Stimulated activated CD4-positive, alpha-beta T cell treated with anti-CD3 and anti-CD28 coated beads, Interleukin-2, amount 100 ng/mL, for 48 hours (primary cell): ENCODE measurements at places on chromosomes 12 and 14.

DNA sequence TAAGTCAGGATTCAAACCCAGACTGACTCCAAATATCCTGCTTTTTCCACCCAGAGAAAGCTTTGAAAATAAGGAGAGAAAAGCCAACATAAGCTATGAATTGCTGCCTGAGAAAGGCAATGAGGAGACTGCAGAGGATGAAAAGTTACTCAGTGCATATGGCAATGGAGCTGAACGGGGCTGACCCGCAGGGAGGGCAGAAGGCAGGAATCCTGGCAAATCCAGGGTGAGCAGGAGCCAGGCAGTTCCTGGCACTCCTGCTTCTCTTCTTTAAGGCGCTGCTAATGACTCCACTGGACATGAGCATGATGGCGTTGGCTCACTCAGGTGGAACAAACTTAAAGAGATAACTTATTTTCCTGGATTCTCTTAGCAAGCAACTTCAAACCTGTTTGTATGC, 95.2 kb upstream of the TMCC3 start:
- DNase-seq, result no peak

- DNase-seq, result peak; percentile 17
Measured at GRCh38 chr14:69547701-69548348, 26.8 kb downstream of the CCDC177 start.

GRCh38 chr14:32074887-32075572, 2.1 kb upstream of the ARHGAP5 start:
- no peak for DNase-seq

- no peak for DNase-seq
Measured at GRCh38 chr12:127334365-127334764, 932.6 kb upstream of the TMEM132C start.

GRCh38 chr14:85895603-85896002, 365.7 kb downstream of the FLRT2 start:
- no peak for DNase-seq

DNA sequence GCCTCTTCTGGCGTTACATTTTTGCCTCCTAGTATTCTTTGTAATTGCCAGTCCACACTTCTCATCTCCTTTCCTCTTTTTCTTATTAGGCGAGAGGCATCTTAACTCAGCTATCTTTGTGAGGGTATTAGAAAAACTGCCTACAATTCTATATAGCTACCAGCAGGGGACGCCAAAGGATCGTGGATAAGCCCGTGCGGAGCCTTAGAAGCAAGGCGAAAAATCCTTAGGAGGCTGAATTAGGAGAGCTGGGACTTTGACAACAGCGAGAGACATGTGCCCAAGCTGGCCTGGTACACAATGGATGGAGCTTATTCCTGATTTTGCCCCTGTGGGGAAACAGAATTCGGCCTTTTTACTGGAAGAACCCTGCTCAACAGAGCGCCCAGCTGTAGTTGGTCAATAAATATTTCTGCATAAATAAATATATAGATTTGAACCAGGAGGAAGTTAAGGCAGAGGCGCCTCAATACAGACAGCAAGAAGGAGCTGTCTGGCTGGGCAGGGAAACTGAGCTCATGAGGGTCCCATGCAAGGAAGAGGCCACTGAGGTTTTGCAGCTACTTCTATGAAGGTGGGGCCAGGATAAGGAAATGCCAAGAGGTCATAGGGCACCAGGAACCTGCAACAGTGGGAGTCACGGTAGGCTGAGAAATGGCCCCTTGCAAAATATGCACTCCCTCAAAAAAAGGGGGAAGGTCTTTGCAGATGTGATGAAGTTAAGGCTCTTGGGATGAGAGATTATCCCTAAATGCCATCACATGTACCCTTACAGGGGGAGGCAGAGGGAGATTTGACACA, 14.6 kb upstream of the RBM19 start:
- DNase-seq, result peak; percentile 14

DNA sequence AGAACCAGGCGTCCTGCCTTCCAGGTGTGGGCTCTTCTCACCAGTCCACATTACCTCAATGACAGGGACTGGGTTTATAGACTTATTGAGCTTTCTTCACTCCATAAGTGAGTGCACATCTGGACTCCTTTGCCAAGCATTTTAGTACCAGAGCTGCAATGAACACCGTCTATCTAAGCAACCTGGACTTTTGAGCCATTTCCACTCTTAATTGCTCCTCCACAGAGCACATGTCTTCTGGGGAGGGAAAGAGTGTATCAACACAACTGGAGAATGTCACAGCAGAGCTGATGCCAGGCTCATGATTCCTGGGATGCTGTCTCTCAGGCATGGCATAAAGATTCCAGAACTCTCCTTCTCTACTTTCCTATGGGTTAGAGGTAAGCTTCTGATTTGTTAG, 43.0 kb upstream of the BDKRB2 start:
- DNase-seq, result no peak

DNA sequence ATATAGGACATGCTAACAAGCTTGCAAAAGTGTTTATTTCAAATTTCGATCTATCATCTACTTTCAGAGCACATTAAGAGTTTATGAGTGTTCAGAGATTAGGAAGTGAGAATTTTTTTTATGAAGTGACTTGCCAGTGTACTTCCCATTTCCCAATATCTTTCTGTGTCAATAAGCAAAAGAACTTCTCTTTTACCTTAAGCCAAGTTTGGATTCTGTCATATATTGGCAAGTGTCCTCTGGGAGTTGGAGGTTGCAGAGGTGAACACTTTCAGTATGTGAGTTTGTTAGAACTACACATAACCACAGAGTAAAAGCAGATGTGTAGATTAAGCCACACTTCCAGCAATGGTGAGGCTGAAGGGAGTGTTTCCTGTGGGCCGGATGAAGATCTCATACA, 16.6 kb upstream of the KLRF1 start:
- DNase-seq, result no peak

DNA sequence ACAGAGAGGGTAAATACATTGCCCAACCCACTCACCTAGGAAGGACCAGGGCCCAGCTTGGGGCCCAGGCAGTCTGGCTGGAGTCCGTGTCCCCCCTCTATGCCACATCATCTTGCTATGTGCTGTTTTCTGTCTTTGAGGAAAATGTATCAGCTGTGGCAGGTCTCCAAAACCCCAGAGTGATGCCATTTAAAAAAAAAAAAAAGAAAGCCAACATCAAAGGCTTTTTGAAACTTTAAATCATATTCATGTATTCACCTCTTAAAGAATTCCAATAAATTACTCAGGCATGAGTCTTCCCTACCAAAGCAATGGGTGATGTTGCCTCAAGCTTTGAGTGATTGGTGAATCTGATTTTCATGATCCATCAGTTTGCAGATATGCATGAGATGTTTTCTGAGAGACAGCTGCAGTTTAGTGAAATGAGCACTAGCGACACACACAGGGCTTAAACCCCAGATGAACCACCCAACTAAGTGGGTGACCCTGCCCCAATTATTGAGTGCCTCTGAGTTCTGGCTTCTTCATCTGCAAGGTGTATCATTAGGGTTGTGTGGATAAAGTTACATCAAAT, 6.1 kb downstream of the KRT81 start:
- no peak for DNase-seq

DNA sequence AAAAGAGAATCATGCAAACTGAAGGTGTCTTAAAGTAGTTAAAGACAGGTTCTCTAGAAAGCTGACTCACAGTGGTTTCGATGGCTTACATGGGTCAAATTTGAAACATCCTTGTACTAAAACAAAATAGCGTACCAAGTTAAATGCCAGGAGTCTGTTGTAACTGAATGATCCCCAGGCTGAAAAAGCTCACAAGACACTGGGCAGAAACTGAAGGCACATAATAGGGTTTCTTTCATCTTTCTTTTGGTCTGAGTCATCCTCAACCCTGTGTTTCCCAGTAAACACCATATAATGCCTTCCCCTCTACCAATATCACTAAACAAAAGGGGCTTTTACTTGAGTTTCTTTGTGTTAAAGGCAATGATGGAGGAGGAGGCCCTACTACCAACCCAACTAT, 12.8 kb downstream of the ZFYVE1 start:
- DNase-seq, result no peak

DNA sequence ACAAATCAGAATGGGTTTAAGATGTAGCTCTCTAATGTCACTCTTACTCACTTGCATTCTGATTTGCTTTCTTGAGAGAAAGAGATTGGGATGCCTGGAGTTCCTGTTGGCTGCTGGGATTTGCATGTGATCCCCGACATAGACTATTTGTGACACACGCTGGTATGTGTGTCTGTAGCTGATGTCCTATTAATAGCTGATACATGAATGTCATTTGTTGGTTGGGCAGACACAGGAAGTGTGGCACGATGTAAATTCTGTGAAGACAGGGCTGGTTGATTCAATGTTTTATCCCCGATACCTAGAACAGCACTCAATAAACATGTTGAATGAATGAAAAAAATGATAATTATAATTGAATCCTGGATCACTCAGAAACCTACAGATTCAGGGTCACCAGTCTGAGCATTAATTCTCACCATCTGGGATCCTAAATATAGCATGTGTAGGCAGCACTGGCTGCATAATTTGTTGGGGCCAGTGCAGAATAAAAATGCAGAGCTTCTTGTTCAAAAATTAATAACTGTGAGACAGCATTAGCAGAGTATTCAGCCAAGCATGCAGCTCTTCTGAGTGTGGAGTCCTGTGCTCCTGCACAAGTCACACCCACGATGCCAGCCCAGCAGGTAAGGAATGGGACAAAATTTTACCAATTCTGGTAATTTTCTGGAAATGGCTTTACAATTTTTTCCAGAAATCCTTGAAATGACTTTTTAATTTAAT, 35.5 kb upstream of the SOCS2 start:
- DNase-seq, result no peak

GRCh38 chr14:24875991-24876878, 173.7 kb downstream of the STXBP6 start:
- no peak for DNase-seq

DNA sequence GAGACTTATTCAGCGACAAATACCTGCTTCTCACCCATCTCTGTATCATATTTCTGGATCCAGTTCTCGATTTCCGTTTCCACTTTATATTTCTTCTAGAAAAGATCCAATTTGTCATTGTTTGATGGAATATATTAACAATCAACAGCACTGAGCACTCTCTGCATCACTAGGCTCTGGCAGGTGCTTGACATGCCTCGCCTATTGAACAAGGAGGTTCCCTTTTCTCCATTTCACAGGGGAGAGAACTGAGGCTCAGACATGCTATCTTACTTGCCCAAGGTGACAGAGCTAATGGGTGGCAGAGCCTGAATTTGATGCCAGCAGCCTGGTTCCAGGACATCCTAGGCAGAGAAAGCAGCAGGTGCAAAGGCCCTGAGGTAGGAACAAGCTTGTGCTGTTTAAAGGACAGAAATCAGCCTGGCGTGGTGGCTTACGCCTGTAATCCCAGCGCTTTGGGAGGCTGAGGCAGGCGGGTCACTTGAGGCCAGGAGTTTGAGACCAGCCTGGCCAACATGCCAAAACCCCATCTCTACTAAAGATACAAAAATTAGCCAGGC, 12.1 kb downstream of the RITA1 start:
- no peak for DNase-seq

DNA sequence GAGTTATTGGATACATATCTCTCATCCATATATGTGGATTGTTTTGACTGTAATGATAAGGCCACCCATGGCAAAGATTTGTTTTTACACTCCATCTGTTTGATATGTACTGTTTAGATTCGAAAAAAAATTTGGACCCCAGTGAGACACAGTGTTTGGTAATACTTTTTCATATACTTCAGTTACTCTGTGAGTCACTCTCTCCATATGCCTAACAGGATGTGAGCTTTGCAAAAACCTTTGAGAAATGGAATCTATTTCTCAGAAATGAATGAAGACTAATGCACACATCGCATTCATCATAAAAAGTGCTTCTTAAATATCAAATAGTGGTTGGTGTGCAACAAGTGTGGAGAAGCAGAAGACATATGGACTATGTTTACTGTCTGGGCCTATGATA, 781.5 kb downstream of the SLC6A15 start:
- no peak for DNase-seq

DNA sequence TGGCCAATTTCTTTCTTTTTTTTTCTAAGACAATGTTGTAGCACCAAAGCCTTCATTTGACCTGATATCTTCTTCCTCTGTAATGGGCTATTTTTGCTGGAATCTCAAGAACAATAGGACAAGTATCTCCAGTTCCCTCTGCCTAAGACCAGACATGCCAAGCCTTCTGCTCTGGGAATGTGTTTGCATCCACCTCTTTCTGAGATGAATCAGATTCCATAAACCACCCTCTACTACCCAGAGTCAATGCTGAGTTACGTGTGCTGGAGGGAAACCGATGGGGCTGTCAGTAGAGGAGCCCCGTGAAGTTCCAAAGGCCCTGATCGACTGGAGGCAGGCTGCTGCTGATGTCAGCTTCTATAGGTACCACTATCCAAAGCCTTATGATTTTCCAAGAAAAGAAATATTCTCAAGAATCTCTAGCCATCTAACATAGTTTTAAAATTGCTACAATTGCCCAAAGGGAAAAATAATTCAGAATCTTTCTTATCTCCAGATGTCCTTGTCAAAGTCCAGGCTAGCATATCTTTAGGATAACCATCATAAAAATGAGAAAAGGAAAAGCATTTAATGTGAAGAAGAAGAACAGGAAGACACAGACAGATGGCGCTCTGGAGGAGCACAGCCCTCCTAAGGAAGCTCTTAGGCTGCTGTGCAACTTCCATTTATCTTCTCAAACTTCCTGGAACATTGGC, 101.9 kb downstream of the SLC8A3 start:
- no peak for DNase-seq

DNA sequence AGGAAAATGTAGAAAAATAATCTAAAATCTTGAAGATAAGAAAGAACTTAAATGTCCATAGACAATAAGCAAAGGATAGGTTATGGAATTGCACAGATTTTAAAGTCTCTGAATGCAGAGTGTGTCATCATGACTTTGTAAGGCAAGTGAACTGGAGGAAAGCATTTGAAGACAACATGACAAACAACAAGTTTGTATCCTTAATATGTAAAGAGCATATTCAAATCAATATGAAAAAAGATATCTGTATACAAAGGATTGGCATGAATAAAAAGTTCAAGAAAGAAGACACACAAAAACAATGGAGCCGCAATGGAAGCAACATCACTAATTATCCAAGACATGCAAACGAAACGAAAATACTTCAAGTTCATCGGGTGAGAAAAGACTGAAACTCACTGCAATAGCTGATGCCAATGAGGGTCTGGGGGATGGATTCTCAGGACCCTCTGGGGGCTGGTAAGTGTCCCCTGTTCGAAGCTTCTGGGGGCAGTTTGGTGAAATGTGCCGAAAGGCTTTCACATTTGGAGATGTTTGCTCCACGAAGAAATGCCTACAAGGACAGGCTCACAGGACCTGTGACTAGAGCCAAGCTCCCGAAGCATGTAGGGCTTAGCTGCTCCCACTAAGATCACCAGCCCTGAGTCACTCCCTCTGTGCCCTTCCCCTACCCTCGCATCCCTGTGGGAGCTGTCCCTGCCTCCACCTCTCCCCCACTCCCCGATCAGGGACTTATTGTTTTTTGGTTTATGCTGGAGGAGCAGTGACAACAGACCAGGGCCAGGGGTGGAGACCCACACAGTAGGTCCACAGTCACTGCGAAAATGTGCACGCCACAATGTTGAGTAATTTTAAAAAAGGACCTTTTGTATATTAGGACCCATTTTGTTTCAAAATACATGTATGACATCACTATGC, 345.7 kb upstream of the SFSWAP start:
- no peak for DNase-seq

DNA sequence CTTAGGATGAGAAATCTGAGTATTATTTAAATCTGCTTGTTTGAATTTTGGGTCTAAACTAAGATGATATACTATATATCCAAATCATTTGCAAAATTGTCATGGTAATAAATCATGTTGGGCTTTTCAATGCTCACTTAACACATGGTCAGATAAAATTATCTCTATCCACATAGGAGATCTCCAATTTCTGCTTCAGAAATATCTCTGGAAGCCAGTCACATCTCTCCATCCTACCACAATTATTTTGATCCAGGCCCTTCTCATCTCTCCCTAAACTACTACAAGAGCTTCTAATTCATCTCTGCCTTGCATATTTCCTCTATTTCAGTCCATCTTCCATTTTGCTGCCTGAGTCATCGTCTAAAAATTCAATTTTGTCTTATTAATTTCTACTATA, 3.8 kb downstream of the DCN start:
- DNase-seq, result no peak
